ENCODE measurements at places on chromosomes 11 and 22.

DNA sequence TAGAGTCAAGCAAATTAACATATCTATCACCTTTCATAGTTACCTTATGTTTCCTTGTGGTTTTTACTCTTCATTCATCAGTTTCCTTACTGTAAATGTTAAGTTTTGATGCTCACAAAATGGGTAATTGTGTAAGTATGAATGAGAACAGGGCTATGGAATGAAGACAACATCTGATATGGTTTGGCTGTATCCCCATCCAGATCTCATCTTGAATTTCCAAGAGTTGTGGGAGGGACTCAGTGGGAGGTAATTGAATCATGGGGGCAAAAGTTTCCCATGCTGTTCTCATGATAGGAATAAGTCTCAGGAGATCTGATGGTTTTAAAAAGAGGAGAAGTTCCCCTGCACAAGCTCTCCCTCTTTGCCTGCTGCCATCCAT lies 107.6 kb downstream of the CCDC34 start:
- DNase-seq, result peak; percentile 97

DNA sequence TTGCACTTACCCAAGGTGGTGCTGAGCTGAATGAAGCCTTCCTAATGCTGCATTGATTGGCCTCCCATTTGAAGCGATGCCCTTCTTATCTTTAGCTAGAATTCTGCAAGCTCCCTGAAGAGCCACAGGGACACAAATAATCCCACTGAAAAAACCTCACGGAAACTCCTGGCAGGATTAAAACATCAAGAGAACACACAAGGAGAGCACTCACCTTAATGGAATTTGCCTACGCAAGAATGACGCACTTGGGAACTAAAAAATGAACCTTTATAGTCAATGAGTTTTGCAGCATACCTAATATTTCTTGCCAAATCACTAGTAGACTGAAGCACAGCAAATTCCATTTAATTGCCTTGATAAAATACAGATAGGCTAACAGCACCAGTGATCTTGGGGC lies 232.8 kb upstream of the UBASH3B start:
- DNase-seq, result peak; percentile 25

GRCh38 chr11:113373306-113373705 lies 14.3 kb upstream of the ANKK1 start:
- DNase-seq, result peak; percentile 67

DNA sequence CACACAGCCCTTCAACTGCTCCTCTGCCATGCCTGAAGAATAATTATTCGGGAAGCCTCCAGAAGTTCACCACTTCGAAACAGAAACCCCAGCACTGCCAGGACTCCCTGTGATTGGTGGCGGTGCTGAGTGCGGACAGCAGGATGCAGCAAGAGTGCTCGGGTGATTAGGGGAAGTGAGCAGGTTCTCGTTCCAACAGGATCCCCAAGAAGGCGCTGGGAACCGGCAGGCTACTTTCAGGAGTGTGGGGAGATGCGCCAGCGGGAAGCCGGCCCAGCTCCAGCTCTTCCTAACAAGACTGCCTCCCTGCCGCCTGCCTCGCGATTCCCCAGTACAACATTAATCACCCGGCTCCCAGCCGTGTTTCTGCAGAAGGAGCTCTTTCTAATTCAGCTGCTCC lies 630.2 kb downstream of the BRD1 start:
- DNase-seq, result no peak

GRCh38 chr11:126341760-126342161 lies 13.7 kb upstream of the ST3GAL4 start:
- peak; percentile 78 for DNase-seq

DNA sequence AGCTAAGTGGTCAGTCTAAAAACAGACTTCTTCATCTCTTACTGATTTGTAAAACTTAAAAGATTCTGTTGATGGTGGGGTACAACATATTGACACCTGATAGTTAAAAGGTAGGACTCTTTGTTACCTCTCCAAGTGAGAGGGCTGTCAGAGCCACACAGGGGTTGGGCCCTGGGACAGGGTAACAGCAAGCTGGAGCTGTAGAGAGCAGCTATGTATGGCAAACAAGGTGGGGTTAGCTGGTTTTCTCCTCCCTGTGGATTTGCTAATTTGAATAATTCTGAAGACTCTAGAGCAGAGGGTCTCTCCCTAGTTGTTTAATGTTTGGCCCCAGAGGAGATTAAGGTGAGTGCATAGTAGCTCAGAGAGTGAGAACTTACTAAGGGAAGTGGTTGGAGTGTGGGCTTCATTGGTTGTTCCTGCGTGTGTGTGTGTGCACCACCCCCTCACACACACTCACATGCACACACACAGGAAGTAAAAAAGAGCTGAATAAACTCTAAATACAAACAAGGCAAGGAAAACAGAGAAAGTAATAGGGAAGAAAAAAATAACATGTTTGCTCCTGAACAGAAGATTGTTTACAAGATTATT lies 9.2 kb upstream of the GAS2 start:
- no peak for DNase-seq

DNA sequence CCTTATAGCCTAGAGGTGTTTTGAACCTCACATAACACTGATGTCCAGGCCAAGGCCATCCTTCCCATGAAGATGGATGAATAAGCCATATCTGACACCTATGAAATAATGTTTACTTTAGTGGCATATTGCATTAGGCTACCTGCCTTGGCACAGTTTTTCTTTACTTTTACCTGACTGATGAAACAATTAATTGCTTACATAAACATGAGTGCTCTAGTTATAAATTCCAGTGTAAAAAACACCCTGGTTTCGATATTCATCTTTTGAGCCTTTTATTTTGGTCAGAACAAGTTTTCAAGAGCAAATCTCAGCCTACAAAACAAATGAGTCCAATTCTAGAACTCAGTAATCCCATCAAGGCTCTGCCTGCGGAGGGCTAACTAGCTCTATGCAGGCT lies 7.0 kb upstream of the HBE1 start:
- DNase-seq, result no peak

DNA sequence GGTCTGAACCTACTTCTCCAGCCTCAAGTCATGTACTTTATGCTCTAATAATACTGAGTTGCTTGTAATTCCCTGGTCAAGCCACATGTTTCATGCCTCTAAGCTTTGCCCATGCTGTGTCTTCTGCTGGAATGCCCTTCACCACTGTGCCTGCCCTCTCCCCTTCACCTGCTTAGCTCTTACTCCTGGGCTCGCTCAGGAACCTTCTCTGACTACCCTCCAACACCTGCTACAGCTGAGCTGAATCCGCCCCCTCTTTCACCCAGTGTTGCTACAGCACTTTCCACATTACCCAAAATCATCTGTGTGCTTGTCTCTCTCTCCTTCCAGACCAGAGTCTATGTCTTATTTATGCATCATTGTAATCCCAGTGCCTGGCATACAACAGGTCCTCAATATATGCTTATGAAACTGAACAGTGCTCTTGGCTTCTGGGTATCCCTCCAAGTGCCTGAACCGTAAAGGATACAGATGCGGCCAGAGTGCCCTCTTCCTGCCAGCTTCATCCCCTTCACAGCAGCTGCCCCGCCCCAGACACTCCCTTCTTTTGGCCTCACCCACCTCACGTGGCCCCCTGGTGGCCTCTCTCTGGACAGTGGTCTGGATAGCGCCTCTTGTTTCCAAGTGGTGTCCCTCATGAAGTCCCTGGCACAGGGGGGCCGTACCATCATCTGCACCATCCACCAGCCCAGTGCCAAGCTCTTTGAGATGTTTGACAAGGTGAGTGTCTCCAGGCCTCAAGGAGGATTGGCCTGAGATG lies 7.1 kb downstream of the ABCG4 start:
- no peak for DNase-seq

DNA sequence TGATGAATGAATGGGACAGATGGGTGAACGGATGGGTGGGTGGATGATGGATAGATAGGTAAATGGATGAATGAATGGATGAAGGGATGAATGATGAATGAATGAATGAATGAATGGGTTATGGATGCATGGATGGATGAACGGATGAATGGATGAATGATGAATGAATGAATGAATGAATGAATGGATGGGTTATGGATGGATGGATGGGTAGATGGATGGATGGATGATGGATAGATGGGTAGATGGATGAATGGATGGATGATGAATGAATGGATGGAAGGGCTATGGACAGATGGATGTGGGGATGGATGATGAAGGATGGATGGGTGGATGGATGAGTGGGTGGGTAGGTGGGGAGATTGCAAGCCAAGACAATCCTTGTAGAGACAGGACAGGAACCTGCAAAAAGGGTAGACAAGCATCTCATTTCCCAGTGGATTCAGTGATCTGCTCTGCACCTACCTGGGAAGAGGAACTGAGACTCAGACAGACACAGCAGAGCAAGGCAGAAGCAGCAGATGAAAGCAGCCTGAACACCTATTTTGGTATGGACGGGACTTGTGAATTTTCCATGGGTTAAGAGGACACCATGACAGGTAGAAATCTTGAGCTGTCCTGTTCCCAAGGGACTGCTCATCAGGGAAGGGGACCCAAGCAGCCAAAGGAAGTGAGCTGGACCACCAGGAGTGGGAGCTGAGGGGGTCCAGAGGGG lies 68.0 kb downstream of the EFCAB6 start:
- DNase-seq, result no peak

- no peak for DNase-seq
These were observed 21.0 kb upstream of the HTATIP2 start for GRCh38 chr11:20342347-20343141.

GRCh38 chr11:19163617-19164016 lies 38.2 kb downstream of the CSRP3 start:
- DNase-seq, result no peak

DNA sequence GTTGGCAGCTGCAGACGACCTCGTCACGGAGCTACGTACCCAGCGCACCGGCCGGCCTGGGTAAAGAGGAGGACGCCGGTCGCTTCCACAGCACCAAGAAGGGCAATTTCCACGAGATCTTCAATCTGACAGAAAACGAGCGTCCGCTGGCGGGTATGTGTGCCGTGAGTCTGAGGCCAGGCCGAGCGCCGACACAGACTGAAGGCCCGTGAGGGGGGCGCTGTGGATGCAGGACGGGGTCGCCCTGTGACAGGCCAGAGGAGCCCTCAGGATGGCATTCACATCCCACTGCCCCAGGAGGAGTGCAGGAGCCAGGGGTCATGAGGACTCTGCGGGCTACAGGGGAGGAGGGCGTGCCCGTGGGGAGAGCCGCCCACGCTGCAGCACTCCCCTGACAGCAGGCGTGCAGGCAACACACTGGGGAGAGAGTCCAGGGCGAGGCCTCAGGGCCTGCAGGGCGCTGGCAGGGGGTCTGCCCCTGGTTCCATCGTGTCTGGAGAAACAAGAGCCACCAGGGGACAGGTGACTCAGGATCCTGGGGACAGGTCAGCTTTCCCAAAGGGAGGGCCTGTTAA lies 53.6 kb downstream of the GRAMD4 start:
- no peak for DNase-seq

DNA sequence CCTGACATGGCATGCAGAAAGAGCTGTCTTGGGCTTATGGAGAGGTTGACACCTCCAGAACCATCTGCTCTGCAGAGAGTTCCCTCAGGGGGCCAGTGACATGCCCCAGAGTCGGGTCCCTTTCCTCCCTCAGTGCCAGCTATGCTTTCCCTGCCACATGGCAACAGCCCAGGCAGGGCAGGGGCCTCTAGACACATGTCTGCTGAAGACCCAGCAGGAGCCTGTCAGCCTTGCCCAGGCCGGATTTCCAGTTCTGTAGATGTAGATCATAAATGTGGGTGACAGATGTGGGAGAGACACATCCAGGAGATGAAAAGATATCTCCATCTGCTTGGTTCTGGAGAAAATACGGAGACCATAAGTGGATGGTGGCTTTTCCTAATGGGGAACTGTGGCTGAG lies 25.5 kb downstream of the NAV2 start:
- DNase-seq, result no peak

- DNase-seq, result no peak
These were observed 44.1 kb downstream of the IGLL5 start for GRCh38 chr22:22931557-22932270.

DNA sequence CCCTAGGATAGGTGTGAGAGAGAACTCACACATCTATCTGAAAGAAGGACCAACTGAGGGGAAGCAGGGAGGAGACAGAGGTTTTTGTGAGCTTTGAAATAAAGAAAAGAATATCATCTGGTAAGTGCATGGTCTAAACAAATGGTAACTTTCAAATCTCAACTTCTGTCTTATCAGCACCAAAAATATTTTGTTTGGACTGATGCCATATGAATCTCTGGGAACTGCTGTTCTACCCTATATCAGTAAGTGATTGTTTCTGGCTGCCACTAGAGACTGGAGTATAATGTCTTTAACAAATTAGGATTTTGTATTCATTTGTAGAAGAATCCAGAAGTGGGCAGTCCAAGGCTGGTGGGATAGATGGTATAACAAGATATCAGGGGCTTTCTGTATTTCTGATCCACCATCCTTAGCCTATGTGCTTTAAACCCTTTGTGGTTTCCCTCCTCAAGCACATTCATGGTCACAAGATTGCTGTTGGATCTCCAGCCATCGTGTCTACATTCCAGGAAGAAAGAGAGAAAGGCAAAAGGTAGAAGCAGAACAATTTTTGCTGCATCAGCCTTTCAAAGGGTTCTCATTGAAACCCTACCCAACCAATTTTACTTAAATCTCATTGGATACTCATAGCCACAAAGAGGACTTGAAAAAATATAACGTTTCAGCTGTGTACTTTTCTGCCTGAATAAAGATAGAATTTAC lies 4.7 kb downstream of the HEPHL1 start:
- DNase-seq, result no peak

DNA sequence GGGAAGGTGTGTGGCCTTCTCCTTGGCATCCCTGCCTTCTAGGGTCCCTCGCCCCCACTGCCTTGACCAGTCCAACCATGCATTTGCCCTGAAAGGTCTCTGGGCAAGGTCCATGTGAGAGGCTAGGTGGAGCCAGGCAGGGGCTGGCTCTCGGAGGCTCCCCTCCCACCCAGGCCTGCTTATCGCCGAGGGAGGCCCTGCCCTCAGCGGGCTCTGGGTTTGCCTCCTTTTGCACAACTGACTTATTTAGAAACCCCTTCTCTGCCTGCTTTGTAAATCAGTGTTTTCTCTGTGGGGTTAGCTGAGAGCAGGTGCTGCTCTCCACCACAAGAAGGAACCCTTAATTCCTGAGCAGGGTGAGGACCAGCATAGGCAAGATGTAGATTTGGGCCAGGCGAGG lies 47.7 kb downstream of the CD82 start:
- DNase-seq, result no peak

DNA sequence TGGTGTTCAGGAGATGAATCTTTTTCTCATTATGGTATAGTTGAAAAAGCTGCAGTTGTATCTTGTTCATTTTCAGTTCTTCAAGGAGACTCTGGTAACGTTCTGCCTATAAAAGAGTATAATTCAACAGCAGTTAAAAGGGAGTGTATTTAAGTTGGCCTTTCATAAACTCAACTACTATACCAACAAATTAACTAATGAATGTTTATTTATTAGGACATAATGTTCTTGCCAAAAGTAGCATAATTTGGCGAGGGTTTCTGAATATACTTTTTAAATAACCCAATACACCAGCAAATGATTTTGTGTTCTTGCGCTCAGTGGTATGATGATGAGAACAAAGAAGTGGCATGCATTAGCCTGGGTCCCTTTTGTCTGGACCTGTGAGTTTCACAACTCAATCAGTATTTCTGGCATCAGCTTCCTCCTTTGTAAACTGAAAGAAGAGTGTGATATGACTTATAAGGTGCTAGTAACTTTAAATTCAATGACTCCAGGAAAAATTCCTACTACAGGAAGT lies 10.9 kb downstream of the SMC1B start:
- no peak for DNase-seq

GRCh38 chr11:33912405-33913361 lies 20.8 kb upstream of the LMO2 start:
- DNase-seq, result peak; percentile 90
